ENCODE measurements at places on chromosomes 1 and 21. TPM values are rescaled to one million over a fixed set of nuclear protein-coding genes. Genes with fewer than 3 reads are reported as not detected.

Gene BACE2
- total RNA-seq = 8.6 TPM

Gene TOR3A
- total RNA-seq = 15.9 TPM

Gene RHD
- total RNA-seq = 0.16 TPM

DNA sequence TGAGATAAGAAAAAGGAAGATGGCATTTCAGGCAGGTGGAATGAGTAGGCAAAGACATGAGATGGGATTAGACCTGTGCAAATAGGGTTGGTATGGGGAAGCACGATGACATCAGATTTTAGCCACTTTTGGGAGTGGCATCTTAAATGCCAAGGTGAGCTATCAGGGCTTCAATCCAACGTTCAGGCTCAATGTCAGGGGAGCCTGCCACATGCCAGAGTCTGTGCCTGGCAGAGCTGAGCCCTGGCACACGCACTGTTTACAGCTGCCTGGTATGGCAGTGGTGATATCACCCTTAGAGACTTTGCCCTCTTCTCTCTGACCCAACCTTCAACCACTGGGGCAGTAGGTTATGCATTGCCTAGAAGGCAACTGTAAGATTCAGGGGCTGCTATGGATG is 1.1 kb upstream of the GUCA2B start:
- DNase-seq = no peak

DNA sequence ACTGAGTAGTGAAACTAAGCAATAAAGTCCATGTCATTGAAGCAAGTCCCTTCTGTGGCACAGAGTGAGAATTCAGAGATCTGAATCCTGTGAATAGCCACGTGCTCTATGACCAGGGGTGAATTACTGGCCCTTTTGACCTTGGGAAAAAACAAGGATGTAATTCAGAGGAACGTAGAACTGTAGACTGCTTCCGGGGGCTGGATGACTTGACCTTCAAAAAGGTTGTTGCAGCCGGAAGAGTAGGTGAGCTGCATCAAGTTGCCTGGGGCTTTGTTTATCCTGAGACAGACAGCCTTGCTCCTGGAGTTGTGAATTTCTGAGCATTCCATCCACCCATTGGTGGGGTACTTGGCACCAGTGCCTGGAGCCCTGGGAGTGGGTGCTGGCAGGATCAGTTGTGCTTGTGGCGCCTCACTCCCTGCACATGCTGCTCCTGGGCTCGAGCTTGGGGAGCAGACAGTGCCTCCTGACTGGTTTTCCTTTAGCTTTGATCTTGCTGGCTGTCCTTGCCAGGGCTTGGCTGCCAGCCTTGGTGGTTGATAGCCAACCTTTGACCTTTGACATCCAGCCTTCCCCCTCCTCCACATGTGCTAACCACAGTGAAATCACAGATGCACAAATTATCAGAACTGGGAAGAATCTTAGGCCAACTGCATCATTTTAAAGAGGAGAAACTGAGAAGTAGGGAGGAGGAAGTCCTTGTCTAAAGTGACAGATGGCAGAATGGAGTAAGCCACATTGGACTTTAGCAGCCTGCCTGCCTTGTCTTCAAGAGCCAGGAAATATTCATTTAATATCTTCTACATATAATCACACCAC is 16.2 kb upstream of the MYOG start:
- DNase-seq = no peak

GRCh38 chr1:52534928-52535764 is 17.7 kb downstream of the TUT4 start:
- no peak for DNase-seq

DNA sequence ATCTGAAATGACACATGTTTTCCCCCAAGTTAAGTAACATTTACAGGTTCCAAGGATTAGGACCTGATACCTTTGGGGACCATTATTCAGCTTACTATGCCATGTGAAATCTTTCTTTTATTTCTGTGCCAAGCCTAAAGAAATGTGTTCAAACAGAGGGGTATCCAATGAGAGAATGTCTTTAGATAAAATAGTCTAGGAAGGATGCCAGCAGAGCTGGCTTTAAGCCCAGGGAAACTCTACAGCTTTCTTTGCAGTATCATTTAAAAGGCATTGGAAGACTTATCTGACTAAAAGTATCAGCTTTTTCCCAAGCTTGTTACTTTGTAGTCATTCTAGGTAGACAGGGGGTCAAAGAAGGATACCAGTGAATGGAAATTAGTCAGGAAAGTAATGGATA is 860.4 kb downstream of the PLA2G4A start:
- DNase-seq = no peak
